ENCODE measurements at places on chromosomes 7 and 10.

DNA sequence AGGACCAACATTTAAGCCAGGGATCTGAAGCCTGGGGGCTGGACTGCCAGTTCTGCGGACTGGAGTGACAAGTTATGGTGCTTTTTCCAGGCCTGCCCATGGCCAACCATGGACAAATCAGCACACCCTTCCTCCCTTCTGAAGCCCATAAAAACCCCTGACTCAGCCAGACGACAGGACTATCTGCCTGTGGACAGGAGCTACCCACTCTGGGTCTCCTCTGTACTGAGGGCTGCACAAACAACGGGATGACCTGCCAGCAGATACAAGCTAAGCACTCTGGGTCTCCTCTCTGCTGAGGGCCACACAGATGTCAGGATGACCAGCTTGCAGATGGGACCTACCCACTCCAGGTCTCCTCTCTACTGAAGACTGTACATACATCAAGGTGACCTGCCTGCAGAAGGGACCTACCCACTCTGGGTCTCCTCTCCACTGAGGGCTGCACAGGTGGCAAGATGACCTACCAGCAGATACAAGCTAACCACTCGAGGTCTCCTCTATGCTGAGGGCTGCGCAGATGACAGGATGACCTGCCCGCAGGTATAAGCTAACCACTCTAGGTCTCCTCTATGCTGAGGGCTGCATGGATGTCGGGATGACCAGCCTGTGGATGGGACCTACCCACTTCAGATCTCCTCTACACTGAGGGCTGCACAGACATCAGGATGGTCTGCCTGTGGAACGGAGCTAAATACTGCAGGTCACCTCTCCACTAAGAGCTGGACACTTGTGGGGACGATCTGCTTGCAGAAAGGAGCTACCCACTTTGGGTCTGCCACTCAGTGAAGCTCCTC is 110.1 kb upstream of the GPR22 start:
- DNase-seq: no peak

- no peak for DNase-seq
These were observed 170.1 kb downstream of the PKD1L1 start for GRCh38 chr7:47778153-47778661.

- DNase-seq: no peak
These were observed 61.5 kb downstream of the GNA12 start for GRCh38 chr7:2782565-2782964.

DNA sequence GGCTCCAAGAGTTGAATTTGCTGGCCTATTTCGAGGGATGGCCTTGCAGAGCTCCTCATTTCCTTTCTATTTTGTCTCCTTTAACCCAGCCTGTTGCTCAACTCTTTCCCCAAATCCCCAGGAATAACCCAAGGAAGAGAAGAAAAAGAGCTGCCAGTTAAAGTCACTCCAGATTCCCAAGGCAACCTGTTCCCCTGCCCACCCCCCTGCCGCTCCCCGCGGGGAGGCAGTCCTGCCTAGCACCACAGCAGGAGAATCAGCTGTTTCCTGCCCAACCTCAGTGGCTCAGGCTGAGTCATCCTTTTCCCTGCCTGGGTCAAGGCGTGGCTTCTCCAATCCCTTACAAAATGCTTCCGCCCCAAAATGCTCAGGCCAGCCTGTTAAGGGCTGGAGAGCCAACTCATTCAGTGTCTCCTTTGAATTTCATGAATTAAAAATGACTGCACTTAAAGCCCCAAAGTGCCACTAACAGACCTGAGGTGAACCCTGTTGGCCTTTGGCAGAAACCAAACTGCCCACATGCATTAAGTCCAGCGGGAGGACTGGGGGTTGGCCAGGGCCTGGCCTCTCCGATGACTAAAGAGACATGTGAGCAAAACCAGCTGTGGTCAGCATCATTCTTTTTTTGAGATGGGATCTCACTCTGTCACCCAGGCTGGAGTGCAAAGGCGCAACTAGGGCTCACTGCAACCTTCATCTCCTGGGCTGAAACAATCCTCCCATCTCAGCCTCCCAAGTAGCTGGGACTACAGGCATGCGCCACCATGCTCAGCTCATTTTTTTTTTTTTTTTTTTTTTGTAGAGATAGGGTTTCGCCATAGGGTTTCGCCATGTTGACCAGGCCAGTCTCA is 83.2 kb upstream of the KIF5B start:
- peak; percentile 84 for DNase-seq

- DNase-seq: no peak
These were observed 120.8 kb upstream of the GAD2 start for GRCh38 chr10:26095781-26096180.

- DNase-seq: peak; percentile 79
These were observed 6.9 kb downstream of the ITGB1 start for GRCh38 chr10:32951111-32951510.

- no peak for DNase-seq
These were observed 118.0 kb downstream of the PLPP4 start for GRCh38 chr10:120574981-120575380.

- DNase-seq: no peak
These were observed 45.0 kb upstream of the FOXL3 start for GRCh38 chr7:244974-245373.

- DNase-seq: peak; percentile 1
These were observed 24.8 kb upstream of the MNX1 start for GRCh38 chr7:157035302-157035701.

DNA sequence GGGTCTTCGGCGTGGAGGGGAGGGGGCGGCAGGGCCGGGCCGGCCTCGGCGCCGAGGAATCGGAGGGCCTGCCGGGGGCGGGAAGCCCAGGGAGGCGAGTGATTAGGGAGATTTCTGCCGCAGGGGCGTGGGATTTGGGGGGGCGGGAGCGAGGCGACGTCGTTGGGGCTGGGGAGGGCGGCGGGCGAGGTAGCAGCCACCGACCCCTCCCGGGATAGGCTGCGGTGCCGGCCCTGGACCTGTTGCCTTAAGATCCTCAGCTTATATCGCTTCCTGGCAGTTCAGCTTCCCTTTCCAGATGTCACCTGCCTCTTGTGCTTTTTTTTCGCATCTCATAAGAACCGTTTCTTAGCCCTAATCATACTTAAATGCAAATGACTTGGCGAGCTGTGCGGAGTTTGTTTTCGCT is 655 bp downstream of the LMTK2 start:
- peak; percentile 58 for DNase-seq

- no peak for DNase-seq
These were observed 88.1 kb upstream of the FAM204A start for GRCh38 chr10:118430190-118430589.

GRCh38 chr10:119203006-119203405 is 4.4 kb upstream of the GRK5 start:
- no peak for DNase-seq

- DNase-seq: no peak
These were observed 148.0 kb downstream of the RNF216 start for GRCh38 chr7:5633161-5634106.

GRCh38 chr10:122245897-122246296 is 25.2 kb upstream of the BTBD16 start:
- DNase-seq: no peak

GRCh38 chr10:34102893-34103506 is 712.1 kb downstream of the PARD3 start:
- DNase-seq: no peak

GRCh38 chr7:37433166-37433565 is 15.5 kb downstream of the ELMO1 start:
- no peak for DNase-seq

- no peak for DNase-seq
These were observed 6.3 kb upstream of the UNCX start for GRCh38 chr7:1226186-1226901.

- no peak for DNase-seq
These were observed at the start of gene SCRN1 for GRCh38 chr7:29989257-29989995. Gene SCRN1, minus strand, starts transcription at chr7:29989801. Its CDS starts 20,734 bp downstream, at chr7:29969067.

DNA sequence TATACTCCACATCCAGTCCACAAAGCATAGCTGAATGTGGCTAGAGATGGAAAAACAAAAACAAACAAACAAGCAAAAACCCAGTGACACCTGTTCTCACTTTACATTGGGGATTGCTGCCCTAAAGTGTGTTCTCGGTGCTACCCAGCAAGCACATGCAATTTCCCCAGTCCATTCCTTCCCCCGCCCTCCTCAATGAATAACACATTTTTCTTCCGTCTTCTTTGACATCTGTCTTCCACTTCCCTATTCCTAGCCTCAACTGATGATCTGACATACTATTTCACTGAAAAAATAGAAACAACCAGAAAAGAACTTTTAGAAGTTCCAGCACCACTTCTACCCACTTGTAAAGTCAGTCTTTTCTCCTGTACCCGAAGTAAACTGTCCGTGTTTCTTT is 147.1 kb downstream of the MALRD1 start:
- peak; percentile 59 for DNase-seq

DNA sequence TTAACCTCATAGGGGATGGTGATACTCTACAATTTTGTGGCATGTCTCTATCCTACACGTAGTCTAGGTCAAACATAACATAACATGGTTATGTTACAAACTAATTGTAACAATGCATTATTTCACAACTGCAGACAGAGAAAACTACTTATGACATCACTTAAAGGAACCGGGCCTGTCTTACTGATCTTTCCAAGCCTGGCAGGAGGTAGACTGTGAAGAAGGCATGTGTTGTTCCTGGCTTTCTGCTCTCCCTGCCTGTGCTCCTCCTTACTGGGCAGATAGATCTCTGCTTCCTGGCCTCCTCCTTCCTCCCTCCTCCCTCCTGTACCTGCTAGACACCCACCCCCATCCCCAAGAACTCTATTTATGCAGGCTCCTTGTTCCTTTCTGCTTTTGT is 5.4 kb downstream of the CACNB2 start:
- DNase-seq: no peak

DNA sequence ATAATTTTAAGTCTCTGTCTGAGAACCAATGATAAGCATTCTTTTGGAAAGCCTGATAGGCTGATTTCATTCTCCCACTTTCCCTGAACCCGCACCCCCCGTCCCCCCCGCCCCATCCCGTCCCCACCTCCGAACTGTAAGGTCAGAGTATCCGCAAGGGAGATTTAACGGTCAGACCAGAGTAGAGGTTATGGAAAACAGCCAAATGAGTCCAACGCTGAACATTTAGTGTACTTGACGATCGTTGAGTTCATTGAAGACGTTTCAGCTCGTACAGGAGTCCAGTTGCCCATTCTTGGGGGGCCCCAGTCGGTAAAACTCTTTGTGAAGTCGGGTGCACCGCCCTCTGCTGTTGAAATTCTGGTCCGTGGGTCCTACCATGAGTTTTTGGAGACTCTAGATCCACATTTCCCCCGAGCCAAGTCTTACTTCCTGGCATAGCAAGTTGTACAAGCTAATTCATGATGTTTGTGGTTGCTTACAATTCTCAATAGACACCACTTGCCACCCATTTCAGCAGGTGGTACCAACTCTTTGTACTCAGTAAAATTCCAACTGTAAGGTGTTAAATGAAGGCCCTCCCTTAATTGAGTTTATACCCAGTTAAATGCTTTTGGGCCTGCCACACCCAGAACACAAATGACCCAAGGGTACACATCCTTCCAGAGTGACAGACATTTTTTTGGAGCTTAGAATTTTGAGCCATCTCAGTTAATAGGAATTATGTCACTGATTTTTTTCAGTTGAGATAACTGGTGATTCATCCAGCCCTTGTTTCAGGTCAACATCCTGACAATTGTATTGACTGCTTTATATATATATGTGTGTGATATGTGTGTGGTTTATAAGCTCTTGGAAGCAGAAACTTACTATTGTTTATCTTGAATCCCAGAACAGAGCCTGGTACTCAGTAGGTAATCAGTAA is 1.2 kb downstream of the MARCHF5 start:
- peak; percentile 79 for DNase-seq

GRCh38 chr10:78619115-78619851 is 449.5 kb upstream of the ZMIZ1 start:
- no peak for DNase-seq

GRCh38 chr7:44630792-44631457 is 24.5 kb downstream of the OGDH start:
- DNase-seq: no peak

GRCh38 chr10:22503315-22504088 is 158.2 kb downstream of the SPAG6 start:
- DNase-seq: no peak

- DNase-seq: no peak
These were observed 121.9 kb upstream of the RAB18 start for GRCh38 chr10:27382176-27382575.

- DNase-seq: no peak
These were observed 76.3 kb downstream of the CFAP46 start for GRCh38 chr10:132865851-132866600.

GRCh38 chr10:88157981-88158465 is 294.6 kb downstream of the PTEN start:
- peak; percentile 63 for DNase-seq

GRCh38 chr10:34786464-34786863 is 28.6 kb downstream of the PARD3 start:
- DNase-seq: no peak

- no peak for DNase-seq
These were observed 396.5 kb upstream of the VSTM2A start for GRCh38 chr7:54145716-54146115.

GRCh38 chr10:83880252-83880791 is 259.0 kb upstream of the GHITM start:
- DNase-seq: no peak

DNA sequence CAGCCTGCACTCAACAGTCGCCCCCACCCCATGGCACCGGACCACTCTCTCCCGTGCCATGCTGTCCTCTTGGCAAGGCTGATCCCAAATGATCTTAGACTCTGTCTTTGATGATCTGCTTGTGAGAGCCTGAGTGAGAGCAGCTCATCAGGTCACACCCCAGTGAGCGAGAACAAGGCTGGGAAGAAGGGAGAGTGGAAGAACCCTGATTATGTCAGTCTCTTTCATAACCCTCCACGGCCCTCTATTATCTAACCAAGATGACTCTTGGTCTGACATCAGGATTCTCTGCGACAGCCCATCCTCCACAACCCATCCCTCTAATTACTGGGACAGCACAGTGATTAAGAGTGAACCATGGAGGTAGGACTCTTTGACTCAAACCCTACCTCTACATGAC is 53.1 kb upstream of the C7orf33 start:
- no peak for DNase-seq

DNA sequence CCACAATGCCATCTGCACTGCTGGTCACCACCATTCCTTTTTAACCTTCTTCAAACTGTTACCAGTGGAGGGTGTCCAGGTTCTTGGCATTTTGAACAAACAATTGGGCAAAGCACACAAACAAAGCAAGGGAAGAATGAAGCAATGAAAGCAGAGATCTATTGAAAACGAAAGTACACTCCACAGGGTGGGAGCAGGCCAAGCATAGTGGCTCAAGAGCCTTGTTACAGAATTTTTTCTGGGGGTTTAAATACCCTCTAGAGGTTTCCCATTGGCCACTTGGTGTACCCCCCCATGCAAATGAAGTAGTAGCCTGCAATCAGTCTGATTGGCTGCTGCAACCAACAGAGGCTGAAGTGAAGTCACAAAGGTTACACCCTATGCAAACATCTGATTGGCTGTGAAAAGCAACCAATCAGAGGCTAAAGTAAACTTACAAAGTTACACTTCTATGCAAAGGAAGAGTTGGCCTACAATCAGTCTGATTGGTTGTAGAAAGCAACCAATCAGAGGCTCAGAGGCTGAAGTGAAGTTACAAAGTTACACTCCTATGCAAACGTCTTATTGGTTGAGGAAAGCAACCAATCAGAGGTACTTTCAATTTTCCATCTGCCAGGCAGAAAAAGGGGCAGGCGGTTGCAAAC is 103.2 kb upstream of the WAC start:
- DNase-seq: peak; percentile 87

Measured in OCI-M1 (cell line).